ENCODE measurements at places on chromosomes 4 and X. TPM values are rescaled to one million over a fixed set of nuclear protein-coding genes. Genes with fewer than 3 reads are reported as not detected.

The SMIM10 gene
- total RNA-seq, result not detected

The RASSF6 gene
- 0.71 TPM for total RNA-seq

The GATA1 gene
- total RNA-seq, result not detected

The PRR32 gene
- not detected for total RNA-seq

The NPY2R gene
- total RNA-seq, result not detected

The ADAMTS3 gene
- total RNA-seq, result not detected

The EDNRA gene
- 0.30 TPM for total RNA-seq

The SHISA3 gene
- total RNA-seq, result not detected

The EREG gene
- total RNA-seq, result 9.8 TPM

The UGT2A1 gene
- not detected for total RNA-seq

The PARM1 gene
- total RNA-seq, result 0.60 TPM

The ASB12 gene
- total RNA-seq, result not detected

The BMP3 gene
- total RNA-seq, result not detected

The FOXP3 gene
- 0.11 TPM for total RNA-seq

The SPP1 gene
- 167 TPM for total RNA-seq

The SLC10A3 gene
- total RNA-seq, result 39.7 TPM

The MAGEB2 gene
- total RNA-seq, result not detected

The SLITRK2 gene
- not detected for total RNA-seq

The DSPP gene
- total RNA-seq, result not detected

The UGT2B17 gene
- not detected for total RNA-seq

The ADH1C gene
- not detected for total RNA-seq

The DIPK2B gene
- not detected for total RNA-seq

The MAPK10 gene
- total RNA-seq, result 0.29 TPM

The MAOB gene
- total RNA-seq, result 0.25 TPM

The IL2 gene
- not detected for total RNA-seq

The CITED1 gene
- total RNA-seq, result 2.0 TPM

The IL21 gene
- total RNA-seq, result not detected

The MAGEE2 gene
- not detected for total RNA-seq

The LANCL3 gene
- total RNA-seq, result not detected

The ADGRA3 gene
- 19.6 TPM for total RNA-seq

The XKRX gene
- 0.89 TPM for total RNA-seq

The PNMA5 gene
- not detected for total RNA-seq

The HMX1 gene
- total RNA-seq, result 0.10 TPM

The HHIP gene
- 0.76 TPM for total RNA-seq

The RAB39B gene
- total RNA-seq, result 0.79 TPM

The NWD2 gene
- not detected for total RNA-seq

The GPR50 gene
- 0.34 TPM for total RNA-seq

The RNF212 gene
- 0.81 TPM for total RNA-seq

The TRIM60 gene
- not detected for total RNA-seq

The SPATA18 gene
- total RNA-seq, result 4.6 TPM

The ATP8A1 gene
- 0.03 TPM for total RNA-seq

The FRMD7 gene
- not detected for total RNA-seq

The CAMK2D gene
- total RNA-seq, result 12.6 TPM

The TBX22 gene
- total RNA-seq, result not detected

The SORCS2 gene
- total RNA-seq, result 5.8 TPM

The WDR17 gene
- 1.8 TPM for total RNA-seq

The INTU gene
- 1.2 TPM for total RNA-seq

The ITGB1BP2 gene
- total RNA-seq, result 0.71 TPM

The MMRN1 gene
- not detected for total RNA-seq

The PPP1R2C gene
- total RNA-seq, result not detected

The SLC49A3 gene
- 0.10 TPM for total RNA-seq

The SSX3 gene
- not detected for total RNA-seq

The SPANXD gene
- total RNA-seq, result not detected

The RNF4 gene
- total RNA-seq, result 63.7 TPM

The DTHD1 gene
- not detected for total RNA-seq

The ANXA10 gene
- 2.5 TPM for total RNA-seq
